H1 (cell line): ENCODE measurements at places on chromosomes 16 and 17.

GRCh38 chr16:88479793-88480760 lies 27.0 kb downstream of the ZFPM1 start:
- DNase-seq, result no peak

DNA sequence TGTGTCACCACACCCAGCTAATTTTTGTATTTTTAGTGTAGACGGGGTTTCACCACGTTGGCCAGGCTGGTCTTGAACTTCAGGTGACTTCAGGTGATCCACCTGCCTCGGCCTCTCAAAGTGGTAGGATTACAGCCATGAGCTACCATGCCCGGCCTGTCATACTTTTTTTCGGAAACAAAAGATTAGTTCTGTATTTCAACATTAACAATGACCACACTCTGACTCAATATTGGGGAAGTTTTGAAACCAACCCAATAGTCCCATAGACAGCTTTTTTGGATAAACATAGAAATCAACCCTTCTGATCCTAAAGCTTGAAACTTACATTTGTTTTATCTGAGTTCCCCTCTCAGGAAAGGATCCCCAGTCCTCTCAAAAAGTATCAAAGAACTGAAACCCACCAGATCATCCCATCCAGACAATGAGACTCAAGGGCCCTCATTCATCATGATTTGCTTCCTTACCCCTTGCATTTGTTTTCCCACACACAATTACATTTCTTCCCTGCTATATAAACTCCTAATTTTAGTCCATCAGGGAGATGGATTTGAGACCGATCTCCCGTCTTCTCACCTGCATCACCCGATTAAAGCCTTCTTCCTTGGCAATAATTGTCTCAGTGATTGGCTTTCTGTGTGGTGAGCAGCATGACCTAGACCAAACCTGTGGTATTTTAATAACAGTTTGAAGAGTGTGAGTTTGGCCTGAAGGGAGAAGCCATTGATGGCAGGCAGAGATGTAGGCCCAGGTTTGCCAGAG lies 7.2 kb upstream of the AGRP start:
- DNase-seq, result no peak

GRCh38 chr16:68037841-68038597 lies 14.9 kb downstream of the DUS2 start:
- DNase-seq, result no peak

- DNase-seq, result no peak
These were observed 586 bp downstream of the GLYR1 start for GRCh38 chr16:4846503-4846900.

DNA sequence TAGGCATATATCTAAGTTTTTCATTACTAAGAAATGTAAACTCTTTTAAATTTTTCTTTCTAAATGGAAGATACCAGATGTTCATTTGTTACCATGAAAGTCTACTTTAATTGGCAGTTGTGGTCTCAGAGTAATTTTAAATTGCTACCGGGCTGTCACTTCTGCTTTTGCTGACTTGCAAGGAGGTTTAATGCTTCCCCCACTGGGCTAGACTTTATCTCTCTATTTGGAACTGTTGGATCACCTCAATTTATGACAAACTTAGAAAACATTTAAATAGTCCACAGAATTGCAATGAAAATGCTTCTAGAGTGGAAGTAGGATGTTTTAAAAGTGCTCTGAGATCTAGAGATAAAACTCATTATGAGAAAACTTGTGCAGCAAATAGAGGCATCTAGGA lies 479.8 kb upstream of the GOT2 start:
- no peak for DNase-seq

DNA sequence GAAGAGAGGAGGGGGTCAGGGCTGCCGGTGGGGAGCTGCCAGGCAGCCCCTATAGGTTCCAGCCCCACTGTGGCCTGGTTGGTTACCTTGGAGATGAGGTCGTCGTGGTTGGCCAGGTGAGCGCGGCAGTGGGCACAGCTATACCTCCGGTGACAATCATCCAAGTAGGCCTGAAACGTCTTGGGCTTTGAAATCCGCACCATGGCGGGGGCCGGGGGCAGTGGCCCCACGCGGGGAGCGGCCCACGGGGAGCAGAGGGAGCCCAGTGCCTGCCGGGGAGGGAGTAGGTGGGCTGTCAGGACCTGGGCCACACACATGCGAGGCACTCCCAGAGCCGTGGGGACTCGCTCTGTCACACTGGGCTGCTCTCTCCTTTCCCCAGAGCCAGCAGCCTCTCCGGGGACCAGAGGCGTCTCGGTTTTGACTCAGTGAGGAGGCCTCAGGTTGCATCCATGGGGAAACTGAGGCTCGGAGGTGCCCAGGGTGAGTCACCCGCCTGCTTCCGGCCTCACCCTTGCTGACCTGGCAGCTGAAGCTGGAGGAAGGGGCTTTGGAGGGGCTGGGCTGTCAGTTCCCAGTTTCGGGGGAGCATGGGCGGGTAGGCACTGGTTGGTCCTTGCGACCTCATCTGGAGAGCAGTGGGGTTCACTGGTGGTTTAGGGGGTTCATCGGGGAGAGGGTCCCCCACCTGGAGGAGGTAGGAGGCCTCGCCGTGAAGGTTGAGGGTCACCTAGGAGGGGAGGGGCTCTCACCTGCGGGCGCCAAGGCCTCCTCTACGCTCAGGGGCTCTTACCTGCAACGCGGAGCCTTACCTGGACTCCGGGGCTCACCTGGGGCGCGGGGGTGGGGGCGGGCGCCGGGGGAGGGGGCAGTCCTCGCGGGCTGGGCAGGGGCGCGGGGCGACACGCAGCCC lies 591 bp downstream of the YPEL3 start:
- DNase-seq, result no peak

DNA sequence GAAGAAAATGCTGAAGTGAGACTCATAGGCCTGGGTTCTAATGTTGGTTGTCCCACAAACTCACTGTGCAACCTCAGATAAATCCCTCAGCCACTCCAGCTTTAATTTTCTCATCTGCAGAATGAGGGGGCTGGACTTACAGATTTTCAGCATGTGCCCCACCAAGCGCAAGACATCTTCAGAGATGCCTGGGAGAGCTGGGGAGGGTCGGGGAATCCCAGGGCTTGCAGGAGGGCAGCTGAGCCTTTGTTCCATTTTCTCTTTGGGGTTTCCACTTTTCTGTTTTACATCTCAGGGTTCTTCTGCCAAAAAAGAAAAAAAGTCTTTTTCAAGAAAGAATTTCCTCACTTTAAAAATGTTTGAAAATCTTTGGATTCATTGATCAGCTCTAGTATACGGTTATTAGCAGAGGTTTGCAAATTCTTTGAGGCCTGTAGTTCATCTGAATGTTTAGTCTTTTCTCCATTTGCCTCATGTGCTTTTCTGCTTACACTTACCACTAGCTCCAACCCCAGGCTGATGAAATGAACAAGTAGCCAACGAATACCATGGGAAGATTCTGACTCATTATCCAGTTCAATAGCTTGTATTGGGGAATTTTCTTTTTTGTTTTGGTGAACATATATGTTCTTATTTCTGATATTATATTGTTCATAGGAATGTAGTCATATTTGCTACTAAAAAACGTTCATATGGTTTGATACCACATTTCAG lies 56.4 kb downstream of the CHD9 start:
- no peak for DNase-seq

GRCh38 chr17:75848523-75849278 lies 4.5 kb upstream of the UNC13D start:
- DNase-seq, result peak; percentile 60

DNA sequence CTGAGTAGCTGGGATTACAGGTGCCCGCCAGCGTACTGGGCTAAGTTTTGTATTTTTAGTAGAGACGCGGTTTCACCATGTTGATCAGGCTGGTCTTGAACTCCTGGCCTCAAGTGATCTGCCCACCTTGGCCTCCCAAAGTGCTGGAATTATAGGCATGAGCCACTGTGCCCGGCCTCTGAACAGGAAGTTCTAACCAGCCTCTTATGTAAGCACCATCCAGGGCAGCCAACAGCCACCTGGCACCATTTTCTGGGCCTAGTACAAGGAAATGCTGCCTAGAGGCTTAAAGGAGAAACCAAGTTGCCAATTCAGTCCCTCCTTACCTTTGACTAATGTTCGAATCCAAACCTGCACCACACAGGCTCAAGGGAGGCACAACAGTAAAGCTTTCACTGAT lies 8.5 kb upstream of the SLC39A11 start:
- no peak for DNase-seq

GRCh38 chr17:59433586-59433985 lies 102.1 kb downstream of the YPEL2 start:
- DNase-seq, result no peak

- no peak for DNase-seq
These were observed 20.9 kb downstream of the HLF start for GRCh38 chr17:55285340-55286301.

GRCh38 chr17:76385892-76386786 lies 1.7 kb downstream of the SPHK1 start:
- DNase-seq, result peak; percentile 96

DNA sequence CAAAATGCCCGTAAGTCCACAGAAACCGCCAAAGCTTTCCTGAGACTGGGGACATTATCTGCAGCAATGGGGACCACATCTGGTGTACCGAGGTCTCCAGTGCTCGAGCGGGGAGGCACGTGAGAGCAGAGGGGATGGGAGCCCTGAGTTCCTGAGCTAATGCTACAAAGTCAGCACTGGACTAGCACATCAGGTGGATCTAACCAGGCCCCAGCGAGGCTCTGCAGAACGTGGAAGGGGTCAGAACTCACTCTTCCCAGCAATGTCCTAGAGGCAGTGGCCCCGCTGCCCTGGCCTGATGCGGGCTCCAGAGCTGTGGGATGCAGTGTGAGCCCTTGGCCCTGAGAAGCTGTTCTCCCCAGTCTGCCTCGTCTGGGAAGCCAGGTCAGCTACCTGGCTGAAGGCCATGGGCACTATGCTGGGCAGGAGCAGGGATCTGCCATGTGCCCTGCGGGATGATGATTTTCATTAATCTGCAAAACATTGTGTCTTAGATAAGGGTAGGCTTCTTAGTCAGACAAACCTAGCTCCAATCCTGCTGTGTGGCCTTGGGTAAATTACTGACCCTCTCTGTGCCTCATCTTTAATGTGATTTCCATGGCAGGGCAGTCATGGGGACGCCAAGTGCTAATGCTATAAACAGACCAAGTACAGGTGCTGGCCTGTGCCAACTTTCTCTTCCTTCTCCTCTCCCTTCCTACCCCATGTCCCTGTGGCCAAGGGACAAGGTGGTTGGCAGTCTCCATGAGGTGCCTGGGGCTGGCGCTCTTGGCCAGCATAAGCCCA lies 40.1 kb upstream of the SLC38A10 start:
- DNase-seq, result no peak

- no peak for DNase-seq
These were observed 145.6 kb upstream of the MYOCD start for GRCh38 chr17:12519956-12520594.

GRCh38 chr17:61314368-61315078 lies 85.1 kb upstream of the TBX2 start:
- DNase-seq, result no peak

DNA sequence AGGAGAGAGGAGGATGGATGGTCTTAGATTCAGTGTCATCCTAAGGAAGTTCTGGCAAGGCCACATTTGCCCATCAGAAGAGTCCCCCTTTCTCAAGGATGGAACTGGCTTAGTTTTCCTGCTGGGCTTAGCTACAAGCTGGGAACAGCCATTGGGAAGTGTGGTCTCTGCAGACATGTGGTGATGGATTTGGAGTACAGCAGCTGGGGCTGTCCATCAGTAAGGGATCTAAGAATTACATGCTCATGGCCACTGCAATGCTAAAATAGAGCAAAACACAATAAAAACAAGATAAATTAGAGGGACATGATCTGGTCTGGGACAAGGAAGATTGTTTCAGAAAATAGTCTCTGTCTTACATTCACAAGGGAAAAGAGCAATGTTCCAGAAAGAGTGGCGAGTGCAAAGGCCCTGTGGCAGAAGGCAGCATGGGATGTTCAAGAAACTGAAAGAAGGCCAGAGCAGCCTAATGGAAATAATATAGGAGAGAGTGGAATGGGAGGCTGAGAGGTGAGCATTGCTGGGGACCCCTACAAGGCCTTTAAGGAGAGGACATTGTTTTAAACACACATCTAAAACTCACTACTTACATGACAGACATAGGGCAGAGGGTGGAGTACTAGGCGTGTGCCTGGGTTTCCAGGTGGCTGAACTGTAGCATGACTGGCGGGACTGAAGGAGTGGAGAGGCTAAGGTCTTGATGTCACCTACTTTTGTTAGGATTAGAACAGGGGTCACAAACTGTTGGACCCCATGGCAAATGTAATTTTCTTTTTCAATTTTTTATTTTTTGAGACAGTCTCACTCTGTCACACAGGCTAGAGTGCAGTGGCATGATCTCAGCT lies 17.0 kb upstream of the TOX3 start:
- no peak for DNase-seq

- DNase-seq, result peak; percentile 48
These were observed 12.7 kb downstream of the ENDOV start for GRCh38 chr17:80427366-80428282.

DNA sequence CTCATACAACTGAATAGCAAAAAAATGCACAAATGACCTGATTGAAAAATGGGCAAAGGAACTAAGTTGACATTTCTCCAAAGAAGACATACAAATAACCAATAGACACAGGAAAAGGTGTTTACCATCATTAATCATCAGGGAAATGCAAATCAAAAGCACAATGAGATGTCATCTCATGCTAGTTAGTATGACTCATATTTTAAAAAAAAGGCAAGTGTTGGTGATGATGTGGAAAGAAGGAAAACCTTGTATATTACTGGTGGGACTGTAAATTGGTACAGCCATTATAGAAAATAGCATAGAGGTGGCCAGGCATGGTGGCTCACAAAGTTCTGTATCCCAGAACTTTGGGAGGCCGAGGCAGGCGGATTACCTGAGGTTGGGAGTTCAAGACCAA lies 232.5 kb upstream of the ZFHX3 start:
- no peak for DNase-seq

GRCh38 chr17:72743037-72743467 lies 349.4 kb downstream of the SLC39A11 start:
- peak; percentile 7 for DNase-seq
